ENCODE measurements at places on chromosomes 13 and 19.

- DNase-seq = no peak
Observed at GRCh38 chr13:68905186-68905585, 1202.4 kb upstream of the ATXN8OS start.

DNA sequence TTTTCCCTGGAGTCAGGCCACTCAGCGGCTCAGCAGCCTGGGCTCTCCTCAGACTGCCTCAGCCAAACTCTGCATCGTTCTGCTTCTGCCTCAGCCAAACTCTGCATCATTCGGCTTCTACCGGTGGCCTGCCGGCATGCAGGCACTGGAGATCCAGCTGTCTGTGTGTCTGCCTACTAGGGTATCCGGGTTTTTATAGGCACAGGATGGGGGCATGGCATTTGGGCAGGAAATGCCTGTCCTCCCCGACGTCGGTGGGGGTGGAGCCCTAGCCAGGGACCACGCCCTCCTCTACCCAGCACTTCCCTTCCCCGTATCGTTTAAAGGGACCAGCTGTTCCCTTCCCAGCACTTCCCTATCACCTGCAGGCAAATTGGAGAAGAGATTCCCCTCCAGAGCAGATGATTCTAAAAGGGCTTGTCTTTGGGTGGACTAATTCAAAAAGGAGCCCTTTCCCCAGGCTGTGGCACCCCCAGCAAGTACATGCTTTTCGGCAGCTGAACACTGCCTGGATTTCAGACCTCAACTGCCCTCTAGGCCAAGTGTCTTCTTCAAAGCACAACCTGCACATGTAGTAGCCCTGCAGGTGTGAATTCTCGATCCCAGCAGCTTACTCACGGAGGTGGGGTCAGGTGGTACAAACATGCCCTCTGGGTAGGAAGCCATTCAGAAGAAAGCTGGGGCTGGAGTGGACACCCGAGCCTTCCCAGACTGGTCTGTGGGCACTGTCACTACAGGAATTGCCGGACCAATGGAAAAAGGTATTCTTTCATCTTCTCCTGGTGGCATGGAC is 25.4 kb upstream of the GPR12 start:
- peak; percentile 15 for DNase-seq

DNA sequence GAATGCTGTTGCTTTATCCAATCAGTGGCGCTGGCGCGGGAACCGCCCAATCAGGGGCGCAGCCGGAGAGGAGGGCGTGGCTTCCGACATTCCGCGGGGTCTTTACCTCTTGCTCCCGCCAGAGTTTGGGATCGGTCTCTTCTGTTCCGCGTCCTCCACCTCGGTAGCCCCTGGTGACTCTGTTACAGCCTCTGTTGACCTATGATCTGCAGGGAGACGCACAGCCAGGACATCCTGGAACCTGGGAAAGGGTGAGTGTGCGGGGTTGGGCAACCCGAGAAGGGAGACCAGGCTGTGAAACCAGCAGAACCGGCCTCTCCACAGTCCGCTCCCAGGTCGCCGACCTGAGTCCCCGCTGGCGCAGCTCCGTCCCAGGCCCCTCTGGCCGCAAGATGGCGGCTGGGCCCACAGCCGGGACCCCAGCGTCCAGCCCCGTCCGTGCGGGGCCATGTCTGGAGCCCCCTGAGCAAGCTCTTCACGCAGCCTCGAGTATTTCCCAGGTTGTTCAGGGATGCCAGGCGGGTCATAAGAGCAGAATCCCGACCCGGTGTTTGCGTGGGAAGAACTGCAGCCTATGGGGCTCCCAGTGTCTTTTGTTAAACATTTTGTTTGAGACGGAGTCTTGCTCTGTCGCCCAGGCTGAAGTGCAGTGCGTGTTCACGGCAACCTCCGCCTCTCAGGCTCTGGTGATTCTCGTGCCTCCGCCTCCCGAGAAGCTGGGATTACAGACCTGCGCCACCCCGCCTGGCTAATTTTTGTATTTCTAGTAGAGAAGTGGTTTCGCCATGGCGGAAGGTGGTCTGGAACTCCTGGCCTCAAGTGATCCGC is 4.4 kb upstream of the ZNF681 start:
- DNase-seq = peak; percentile 78

GRCh38 chr13:52713894-52714293 is 25.7 kb downstream of the CNMD start:
- no peak for DNase-seq

DNA sequence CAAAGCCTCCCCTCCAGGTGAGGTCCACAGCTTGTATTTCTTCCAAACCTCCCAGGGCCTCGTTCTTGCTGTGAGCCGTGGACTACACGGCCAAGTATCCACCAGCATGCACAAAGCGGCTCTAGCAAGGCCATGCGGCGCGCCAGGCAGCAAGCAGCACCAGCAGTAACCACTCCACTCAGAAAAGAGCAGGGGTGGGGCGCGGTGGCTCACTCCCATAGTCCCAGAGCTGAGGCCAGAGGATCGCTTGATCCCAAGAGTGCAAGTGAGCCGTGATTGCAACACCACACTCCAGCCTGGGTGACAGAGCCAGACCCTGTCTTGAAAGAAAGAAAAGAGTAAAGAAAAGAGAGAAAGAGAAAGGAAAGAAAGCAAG is 4.7 kb downstream of the CCDC8 start:
- no peak for DNase-seq
